Fibroblast of skin of right biceps (primary cell): ENCODE measurements at places on chromosomes 5 and 9.

GRCh38 chr5:1412621-1413020, 32.6 kb downstream of the SLC6A3 start:
- no peak for DNase-seq

DNA sequence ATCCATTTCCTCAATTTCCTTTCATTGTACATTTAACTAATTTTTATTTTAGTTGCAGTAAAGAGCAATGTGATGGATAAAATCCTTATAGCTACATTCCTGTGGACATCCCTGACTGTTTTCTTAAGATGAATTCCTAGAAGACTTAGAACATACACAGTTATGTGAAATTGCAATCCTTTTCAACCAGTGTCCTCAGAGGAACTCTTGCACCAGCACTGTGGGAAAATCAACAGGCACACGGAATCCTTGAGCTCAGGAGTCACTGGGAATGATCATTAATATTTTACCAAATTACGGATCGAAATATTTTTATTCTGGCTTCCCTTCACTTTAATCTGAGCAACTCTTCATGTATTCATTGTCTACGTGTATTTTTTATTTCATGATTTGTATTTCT, 901.9 kb upstream of the WWC1 start:
- DNase-seq = peak; percentile 73

- DNase-seq = peak; percentile 8
Observed at GRCh38 chr9:34957492-34958410, at the start of gene PHF24. Gene PHF24 (plus strand): TSS chr9:34958285. CDS start chr9:34971299, 13,014 bp downstream.

DNA sequence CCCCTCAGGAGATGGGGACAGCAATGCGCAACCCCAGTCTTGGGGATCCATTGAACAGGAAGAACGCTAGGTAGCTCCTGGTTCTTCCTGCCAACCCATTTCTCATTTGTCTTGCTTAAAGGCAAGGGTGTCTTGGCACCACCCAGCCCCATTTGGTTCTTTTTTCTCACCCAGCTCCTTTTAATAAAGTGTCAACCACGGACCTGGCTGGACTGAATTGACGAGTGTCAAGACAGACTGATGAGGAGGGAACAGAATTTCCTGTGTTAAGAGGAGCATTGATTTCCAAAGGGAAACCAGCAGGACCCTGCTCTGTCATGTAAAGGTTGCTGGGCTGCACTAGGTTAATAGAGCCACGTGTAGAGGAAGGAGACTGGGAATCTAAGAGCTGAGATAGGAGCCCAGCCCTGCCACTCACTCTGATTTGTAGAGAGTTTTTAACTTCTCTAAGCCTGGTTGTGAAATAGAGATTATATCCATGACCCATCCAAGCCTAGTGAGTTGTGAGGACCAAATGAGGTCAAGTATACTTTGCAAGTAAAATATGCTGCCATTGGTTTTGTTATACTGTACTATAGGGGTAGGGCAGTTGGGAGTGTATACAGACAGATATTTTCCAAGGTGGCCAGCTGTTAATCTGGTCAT, 33.7 kb downstream of the OSTF1 start:
- DNase-seq = no peak

GRCh38 chr9:23622396-23622795, 203.6 kb downstream of the ELAVL2 start:
- no peak for DNase-seq

- no peak for DNase-seq
Observed at GRCh38 chr5:93320920-93321445, 260.0 kb downstream of the NR2F1-AS1 start.

GRCh38 chr5:167481345-167481744, 810.1 kb upstream of the WWC1 start:
- DNase-seq = no peak

GRCh38 chr9:33159777-33160127, 7.4 kb downstream of the B4GALT1 start:
- DNase-seq = peak; percentile 75

- peak; percentile 62 for DNase-seq
Observed at GRCh38 chr9:109328978-109329637, 8.2 kb upstream of the EPB41L4B start.

- peak; percentile 28 for DNase-seq
Observed at GRCh38 chr5:115180165-115180709, 10.5 kb upstream of the TRIM36 start.

DNA sequence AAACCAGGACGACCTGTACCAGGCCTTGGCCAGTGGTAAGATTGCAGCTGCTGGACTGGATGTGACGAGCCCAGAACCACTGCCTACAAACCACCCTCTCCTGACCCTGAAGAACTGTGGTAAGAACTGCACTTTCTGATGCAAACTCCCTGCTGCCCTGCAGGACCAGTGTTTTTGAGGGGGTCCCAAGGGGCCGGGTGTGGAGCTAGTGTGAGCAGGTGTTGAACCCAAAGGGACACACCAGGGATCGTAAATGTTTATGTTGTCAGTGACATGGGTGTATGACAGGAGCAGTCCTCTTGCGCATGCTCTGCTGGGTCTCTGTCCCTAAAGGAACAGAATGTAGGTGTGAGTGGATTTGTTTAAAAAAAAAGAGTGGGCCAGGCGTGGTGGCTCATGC, 9.5 kb downstream of the GRHPR start:
- DNase-seq = no peak

GRCh38 chr5:78795757-78796156, 147.2 kb upstream of the LHFPL2 start:
- DNase-seq = peak; percentile 58

GRCh38 chr9:77451507-77451906, 196.6 kb downstream of the GNA14 start:
- DNase-seq = no peak

GRCh38 chr5:172854971-172855370, 20.9 kb downstream of the ERGIC1 start:
- DNase-seq = no peak

DNA sequence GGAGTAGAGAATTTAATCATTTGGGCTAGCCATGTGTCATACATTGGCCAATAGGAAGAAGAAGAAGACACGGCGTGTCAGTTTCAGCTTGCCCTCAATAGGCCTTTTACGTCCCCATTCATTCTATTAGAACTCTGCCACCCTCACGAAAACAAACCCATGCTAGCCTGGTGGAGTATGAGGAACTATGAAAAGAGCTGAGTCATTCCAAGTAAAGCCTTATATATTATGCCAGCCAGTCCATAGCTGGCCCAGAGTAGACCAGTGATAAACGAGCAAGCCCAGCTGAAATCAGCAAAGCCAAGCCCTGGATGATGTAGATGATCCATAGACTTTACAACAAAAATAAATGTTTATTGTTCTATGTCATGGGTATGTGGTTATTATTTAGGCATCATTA, 895.1 kb downstream of the TLE1 start:
- no peak for DNase-seq

- peak; percentile 38 for DNase-seq
Observed at GRCh38 chr5:54825005-54825404, 160.4 kb downstream of the ESM1 start.

DNA sequence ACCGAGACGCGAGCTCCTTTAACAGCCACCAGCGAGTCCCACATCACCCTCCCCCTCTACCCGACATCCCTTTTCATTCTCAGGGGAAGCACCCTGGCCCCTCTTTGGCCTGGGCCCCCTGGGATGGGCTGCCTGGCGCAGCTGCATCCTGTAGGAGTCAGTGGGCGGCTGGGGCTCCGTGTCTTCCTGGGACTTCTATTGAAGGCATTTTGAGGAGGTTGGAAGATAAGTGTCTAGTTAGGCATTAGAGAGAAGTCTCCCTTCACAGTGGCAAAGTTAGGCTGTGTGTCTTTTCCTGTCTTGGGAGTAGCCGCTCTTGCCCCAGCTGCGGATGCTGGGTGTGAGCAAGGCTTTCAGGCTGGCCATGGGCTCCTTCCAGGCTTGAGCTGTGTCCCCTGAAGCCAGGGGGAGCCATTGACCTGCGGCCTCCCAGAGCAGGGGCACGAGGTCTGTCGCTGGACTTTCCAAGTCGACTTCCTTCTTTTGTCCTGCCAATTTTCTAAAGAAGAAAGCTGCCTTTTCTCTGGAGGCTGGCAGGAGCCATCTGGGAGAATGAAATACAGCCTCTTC, 18.6 kb upstream of the NKD2 start:
- DNase-seq = no peak

- peak; percentile 95 for DNase-seq
Observed at GRCh38 chr5:36573438-36573837, 33.0 kb upstream of the SLC1A3 start.

- DNase-seq = no peak
Observed at GRCh38 chr9:98807070-98807813, at the start of gene GALNT12. Gene GALNT12 (plus strand): TSS chr9:98807670. CDS start chr9:98807699, 29 bp downstream.

DNA sequence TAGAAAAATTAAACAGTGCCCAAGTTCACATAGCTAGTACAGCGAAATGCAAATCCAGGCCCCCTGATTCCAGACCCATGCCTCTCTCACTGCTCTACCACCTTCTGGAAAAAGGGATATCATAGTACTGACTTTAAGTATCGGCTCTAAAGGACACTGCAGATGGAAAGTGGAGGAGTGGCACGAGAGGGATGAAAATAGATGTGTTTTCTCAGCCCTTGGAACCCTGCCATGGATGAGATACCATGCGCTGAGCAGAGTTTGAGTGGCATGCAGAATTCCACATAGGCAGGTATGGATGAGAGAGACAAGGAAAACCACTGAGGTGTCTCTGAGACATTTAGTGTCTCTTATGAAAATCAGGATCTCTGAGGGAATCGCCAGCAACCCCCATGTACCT, 18.8 kb downstream of the CKMT2 start:
- no peak for DNase-seq

DNA sequence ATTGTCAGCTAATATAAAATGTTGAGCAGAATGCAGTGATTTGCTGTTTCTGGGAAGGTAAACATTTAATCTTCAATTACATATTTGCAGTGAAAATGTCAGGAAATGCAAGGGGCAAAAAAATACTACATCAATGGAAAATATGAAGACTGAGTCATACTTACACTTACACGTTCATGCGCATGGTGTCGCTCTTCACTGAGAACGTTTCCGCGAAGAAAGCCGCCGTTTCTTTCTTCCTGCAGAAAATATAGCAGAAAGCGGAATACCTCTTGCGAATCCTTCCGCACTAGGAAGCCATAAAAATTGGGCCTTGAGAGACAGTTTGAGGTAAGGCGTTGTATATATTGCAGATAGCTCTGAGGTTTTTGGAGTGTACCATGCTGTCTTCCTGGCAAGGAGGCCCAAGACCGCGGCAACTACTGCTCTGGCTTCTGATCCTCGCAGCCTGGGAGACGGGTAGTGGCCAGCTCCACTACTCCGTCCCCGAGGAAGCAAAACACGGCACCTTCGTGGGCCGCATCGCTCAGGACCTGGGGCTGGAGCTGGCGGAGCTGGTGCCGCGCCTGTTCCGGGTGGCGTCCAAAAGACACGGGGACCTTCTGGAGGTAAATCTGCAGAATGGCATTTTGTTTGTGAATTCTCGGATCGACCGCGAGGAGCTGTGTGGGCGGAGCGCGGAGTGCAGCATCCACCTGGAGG, at the start of gene PCDHA13:
TSS of gene PCDHA13 (plus strand) at position 236 of the 702 bp plus-strand sequence. CDS start at position 381, 145 bp downstream.
- peak; percentile 4 for DNase-seq

DNA sequence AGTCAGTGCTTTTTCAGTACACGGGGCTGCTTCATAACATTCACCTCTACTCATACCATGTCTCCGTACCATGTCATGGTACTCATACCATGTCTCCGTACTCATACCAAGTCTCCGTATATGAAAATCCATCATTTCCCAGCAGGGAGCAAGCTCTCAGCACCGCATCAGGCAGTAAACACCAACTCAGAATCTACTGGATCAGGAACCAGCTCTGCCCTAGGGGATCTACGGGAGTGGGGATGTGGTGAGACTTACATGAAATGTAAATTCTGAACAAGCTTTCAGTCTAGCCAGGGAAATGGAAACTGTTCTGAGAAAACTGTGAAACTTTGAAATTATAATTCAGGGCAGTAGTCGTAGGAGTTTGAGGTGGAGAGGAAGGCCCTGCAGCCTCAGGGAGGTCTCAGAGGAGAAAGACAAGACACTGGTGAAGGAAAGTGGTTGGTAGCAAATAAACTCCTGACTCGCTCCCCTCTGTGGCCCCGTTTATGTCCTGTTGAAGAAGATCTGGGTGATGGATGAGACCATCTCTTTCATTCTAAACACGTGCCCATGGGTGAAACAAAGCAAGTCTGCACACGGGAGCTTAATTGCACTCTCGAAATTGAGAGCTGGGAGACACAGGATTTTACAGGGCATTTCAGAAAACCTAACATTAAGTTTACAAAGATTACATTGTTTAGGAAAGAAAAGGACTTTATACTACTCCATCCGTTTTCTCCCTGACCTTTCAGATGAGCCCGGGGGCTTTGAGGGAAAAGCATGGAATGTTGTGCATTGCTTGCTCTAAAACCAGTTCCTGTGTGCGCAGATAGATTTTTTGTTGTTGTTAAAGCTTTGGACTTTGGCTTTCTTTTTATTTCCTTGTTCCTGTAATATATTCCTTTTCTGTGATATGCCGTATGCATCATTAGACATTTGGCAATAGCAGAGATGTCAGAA, 26.8 kb downstream of the ACTBL2 start:
- no peak for DNase-seq

DNA sequence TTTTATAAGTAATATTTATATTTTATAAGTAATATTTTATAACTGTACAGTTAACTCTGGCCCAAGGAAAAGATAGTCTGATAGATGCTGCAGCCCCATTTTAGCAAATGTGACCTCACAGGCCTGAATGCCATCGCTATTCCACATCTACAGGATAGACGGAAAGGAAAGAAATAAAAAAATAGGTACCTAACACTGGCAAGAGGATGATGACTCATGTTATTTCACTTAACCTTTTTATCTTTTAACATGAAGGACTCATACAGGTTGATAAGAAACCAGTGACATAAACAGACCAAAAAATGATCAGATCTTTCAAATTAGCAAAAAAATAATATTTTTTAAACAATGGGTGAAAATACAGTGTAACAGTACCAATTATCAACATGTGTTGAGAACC, 2.7 kb downstream of the CD274 start:
- no peak for DNase-seq

- no peak for DNase-seq
Observed at GRCh38 chr9:4421847-4422246, 68.4 kb upstream of the SLC1A1 start.

- peak; percentile 63 for DNase-seq
Observed at GRCh38 chr5:8057769-8058168, 188.8 kb downstream of the MTRR start.

- DNase-seq = peak; percentile 51
Observed at GRCh38 chr5:36739751-36740221, 133.4 kb downstream of the SLC1A3 start.

GRCh38 chr5:150549735-150550134, 41.8 kb downstream of the NDST1 start:
- no peak for DNase-seq

DNA sequence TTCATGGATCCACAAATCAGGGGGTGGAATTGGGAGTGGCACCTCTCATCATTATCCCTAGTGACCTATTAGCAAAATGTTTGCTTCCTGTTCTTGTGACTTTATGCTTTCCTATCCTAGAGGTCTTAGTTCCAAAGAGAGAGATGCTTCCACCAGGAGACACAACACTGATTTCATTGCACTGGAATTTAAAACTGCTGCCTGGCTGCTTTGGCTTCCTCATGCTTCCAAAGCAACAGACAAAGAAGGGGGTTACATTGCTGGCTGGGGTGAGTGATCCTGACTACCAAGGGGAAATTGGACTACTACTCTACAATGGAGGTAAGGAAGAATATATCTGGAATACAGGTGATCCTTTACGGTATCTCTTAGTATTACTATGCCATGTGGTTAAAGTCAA, 69.2 kb upstream of the SH3GL2 start:
- DNase-seq = peak; percentile 43
